Aorta (tissue), 5 donors: ENCODE measurements at places on chromosomes 12 and 14. TPM values are rescaled to one million over a fixed set of nuclear protein-coding genes. Genes with fewer than 3 reads are reported as not detected.

DNA sequence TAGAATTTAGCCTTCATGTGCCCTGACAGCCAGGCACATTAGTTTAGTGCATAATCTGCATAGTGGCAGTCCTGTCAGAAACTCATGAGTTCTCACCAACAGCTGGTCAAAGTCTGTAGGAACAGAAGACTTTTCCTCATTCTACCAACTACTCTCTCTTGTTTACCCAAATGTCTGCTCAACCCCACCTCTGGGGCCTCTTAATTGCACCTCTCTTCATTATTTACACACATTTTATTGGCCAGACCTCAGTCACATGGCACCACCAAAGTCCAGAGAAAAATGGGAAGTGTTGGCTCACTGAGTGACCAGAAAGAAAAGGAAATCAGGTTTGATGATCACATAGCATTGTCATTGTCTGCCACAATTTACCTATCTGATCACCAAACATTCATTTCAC is 114.6 kb upstream of the PLXNC1 start:
- DNase-seq, result no peak

The KCNC2 gene
- not detected for total RNA-seq

GRCh38 chr14:69672356-69672755 is 61.0 kb downstream of the SUSD6 start:
- DNase-seq, result no peak

- DNase-seq, result no peak
Measured at GRCh38 chr12:46264057-46264456, 4.8 kb downstream of the SLC38A1 start.

The BCL11B gene
- total RNA-seq, result 1.3 TPM

- no peak for DNase-seq
Measured at GRCh38 chr14:103401223-103402214, 16.3 kb downstream of the MARK3 start.

GRCh38 chr12:61542551-61542950 is 717.7 kb upstream of the USP15 start:
- no peak for DNase-seq

DNA sequence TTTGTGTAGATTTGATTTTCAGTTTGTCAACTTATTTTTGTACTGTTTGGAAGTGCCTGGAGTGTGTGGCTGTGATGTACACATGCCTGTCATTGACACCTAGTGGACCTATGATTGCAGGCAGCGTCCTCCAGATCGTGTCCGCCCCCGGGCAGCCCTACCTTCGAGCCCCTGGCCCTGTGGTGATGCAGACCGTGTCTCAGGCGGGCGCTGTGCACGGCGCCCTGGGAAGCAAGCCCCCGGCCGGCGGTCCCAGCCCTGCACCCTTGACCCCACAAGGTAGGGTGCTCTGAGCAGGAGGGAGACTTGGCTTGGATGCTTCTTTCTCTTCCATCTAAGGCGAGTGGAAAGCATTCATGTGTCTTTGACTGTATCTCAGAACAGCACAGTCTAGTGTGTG is 75.8 kb downstream of the EP400 start:
- no peak for DNase-seq

DNA sequence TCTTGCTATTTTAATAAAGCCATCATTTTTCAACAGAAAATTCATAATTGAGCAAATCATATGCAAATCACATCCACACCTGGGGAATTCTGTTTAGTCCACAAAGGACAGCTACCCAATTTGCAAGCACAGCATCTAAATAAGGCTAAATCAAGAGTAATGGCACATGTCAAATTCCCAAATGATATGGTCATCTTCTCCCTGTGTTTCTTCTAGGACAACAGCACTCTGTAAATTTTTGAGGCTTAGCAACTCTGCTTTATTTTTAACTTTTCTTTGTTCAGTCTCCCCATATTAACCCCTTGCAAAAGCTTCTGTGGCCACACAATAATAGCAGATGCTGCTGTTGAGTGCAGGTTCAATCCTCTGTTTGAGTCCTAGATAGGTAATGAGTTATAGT is 155.6 kb upstream of the DAAM1 start:
- no peak for DNase-seq

GRCh38 chr14:101118233-101118632 is 214.7 kb upstream of the RTL1 start:
- DNase-seq, result no peak

DNA sequence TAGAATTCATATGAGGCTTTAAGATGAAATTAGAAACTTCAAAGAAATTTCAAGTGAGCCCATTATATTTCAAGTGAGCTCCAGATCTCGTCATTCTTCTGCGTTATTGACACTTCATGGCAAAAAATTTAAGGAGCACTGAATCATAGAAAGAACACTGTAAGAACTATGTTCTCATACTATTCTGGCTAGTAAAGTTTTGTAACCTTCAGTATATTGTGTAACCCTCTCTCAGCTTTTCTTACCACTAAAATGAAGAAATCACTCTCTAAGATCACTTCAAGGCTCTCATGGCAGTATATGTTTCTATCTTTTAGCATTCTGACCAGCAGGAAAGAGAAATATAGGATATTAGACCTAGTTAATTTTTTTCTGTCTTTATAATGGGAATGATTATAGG is 6.3 kb downstream of the GPHN start:
- no peak for DNase-seq

The ACTR6 gene
- 23.9 TPM for total RNA-seq
